CD4-positive, alpha-beta T cell treated with Interleukin-12 subunit alpha and Interleukin-12 subunit beta, for 1 hour (primary cell): ENCODE measurements at places on chromosomes 6 and 20.

GRCh38 chr6:72841195-72841594 lies 219.3 kb downstream of the KCNQ5 start:
- DNase-seq = no peak

DNA sequence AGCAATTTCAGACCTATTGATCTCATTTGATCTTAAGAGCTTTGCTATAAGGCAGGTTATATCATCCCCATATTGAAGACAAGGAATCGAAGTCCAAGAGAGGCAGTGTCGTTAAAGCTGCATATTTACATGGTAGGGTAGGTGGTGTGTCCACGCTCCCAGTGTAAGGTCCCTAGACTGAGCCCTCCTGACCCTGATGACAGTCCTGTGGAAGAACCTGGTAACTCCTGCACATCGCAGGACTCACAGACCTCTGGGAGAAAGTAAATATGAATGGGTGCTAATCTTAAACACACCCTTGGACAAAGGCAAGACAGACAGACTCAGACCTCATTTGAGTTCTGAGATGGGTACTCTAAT lies 602 bp upstream of the HLA-DPB1 start:
- DNase-seq = no peak

DNA sequence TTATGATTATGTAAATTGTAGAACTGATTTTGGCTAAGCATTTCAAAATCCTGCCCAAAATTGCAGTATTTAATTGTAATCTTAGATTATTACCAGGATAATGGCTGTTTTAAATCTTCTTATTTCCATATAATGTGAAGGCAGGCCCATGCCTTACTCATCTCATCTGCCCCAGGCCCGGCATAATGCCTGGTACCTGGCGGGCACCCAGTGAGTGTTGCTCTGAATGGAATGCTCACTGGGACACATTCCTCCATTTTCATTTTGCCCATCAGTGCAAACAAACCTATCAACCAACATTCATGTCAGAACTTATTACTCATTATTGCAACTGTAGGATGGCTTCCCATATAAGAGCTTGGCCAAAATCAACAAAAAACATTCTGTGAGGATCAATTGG lies 22.8 kb downstream of the SAMD5 start:
- DNase-seq = no peak

- DNase-seq = peak; percentile 68
These were observed 20.2 kb downstream of the LEMD2 start for GRCh38 chr6:33768644-33769120.

DNA sequence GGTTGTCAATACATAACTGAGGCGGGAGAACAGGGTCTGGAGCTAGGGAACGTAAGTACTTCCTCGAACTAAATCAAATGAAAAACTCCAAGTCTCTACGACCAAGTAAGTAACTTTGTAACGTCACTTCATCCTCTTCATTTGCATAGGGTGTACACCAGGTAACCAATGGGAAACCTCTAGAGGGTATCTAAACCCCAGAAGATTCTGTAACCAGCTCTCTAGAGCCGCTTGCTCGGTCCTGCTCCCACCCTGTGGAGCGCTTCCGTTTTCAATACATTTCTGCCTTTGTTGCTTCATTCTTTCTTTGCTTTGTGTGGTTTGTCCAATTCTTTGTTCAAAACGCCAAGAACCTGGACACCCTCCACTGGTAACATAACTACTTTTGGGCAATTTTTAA lies 133.5 kb upstream of the TMEM170B start:
- DNase-seq = no peak

DNA sequence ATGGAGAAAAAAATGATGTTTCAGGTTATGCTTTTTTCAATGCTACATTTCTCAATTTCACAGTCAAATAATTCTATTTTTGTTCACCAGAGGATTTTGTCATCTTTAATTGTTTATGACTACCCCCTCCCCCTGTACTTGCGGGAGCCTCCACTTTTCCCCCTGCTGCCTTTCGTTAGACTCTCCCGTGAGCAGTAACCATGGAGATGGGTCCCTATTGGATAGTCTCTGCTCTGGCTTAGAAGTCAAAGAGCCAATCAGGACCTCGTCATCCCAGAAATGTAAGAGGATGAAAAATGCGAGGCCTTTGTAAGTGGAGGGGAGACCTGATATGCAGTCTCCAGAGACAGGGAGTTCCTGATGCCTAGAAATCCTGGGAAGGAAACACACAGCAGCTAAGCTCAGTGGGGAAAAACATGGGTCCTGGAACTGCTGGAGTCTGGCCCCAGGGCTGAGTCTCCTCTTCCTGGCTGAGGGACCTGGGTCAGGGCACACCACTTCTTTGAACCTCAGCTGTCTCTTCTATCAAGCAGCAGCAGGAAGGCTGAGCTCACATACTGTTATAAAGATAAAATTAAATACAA lies 298.7 kb downstream of the TSHZ2 start:
- no peak for DNase-seq

DNA sequence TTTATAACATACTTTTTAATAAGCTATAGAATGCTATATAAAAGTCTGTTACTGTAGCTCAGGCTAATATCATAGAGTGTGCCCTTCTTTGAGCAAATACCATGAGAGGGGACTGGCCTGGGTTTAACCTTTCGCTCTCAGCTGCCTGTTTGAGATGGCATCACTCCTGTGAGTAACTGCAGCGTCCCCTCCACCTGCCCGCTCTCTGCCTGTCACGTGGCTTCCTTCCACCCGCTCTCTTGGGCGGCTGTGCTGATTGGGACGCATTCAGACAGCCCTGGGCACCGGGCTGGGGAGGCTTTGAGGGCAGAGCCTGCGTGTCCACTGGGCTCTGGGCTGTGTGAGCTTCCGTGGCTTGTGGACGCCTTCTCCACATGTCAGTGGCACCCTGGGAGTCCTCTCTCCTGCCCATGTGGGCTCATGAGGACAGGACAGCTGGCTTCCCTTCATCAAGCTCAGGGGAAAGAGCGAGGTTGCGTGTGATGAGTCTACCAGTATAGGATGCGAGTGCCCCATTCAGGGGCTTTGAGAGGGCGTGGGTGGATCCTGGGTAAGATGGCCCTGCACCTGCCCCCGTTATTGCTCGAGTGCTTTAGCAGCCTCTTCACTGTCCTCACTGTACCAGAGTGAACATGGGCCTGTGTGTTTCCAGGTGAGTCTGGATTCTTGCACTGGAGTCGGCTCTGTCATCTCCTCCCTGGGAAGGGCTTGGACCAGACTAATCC lies 10.7 kb upstream of the C20orf204 start:
- DNase-seq = no peak

DNA sequence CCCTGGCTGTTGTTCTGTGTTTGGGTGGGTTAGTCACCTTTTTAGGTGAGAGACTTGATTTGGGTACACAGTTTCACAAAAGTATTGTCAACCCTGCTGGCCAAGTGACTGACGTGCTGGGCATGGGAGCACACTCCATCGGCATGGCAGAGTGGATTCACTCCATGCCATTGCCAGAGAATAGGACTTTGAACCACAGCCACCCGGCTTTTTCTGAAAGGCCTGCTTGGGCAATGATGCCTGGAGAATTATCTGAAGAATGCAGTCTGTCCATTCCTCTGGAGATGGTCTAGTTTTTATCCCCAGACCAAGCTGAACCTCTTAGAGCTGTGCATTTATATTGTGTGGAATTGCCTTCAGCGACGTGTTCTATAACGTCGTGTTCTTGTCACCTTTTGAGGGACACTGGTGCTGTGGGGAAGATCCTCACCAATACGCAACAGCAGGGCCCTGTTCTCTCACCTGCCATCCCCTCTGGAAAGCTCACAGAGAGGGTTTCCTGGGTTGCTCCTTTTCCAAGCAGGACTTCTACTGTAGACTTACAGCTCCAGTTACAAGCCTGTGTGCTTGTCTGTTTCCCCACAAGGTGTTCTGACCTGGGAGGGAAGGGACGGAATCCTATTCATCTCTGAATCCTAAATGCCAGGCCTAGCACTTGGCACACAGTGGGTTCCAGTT lies 183.4 kb upstream of the AKAP12 start:
- no peak for DNase-seq

- no peak for DNase-seq
These were observed 131.7 kb upstream of the PHACTR1 start for GRCh38 chr6:12584631-12585405.

- DNase-seq = peak; percentile 26
These were observed 5.0 kb downstream of the VSX1 start for GRCh38 chr20:25076731-25077609.

DNA sequence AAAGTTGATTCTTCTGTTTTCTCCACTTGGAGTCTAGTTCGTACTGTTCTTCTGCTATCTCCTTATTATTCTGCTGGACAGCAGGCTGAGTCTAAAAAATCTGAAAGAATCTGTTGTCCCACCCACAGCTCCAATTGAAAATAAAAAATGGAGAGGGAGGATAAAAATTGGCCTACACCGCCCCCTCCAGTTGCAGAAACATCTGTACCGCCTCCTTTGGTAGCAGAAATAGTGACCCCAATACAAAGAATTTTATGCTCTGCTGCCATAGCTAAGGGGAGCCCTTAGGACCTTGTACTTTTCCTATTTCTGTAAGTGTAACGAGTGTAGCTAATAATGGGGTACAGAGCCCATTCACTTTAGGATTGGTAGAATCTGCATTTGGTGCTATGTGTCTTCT lies 4.9 kb upstream of the FKBP1A start:
- DNase-seq = no peak

DNA sequence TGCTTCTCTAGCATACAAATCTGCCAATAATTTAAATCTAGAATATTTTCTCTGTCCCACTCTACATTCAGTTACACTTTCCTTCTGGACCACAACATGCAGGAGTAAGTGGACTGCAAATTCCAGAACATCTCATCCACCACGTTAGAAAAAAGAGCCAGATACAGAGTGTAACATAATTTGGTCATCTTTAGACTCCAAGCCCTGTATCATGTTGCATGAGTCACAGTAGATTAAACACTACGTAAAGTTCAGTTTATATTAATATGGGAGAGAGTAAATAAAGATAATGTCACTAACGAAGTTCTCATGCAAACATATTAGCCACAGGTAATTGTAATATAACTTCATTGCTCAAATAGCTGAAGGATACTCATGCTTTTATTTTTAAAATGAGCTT lies 327.0 kb downstream of the C6orf118 start:
- DNase-seq = no peak

DNA sequence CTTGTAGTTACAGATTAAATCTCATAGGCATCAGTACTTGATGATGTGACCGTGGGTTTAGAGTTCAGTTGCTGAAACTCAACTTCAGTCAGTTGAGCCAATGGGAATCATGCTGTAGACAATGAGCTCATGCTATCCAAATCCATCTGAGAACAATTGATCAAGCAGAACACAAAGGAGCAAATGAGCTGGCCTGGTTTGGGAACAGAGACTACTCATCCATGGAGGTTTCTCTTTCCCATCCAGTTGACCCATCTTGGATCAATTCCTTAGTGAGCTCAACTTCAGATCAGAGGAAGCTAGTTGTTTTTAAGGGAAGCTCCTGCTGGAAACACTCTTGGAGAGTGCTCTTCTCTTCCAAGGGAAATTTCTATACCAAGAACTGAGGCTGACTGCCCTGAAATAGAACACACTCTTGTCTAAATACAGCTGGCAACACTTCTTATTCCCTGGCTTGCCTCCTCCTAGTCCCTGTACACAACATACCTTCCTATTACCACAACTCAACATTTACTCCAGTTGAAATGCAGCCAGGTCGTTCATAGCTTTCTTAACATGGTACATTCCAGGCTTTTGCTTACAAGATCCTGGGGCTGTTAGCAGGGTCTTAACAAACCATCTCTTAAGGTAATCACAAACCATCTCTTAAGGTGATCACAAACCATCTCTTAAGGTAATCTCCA lies 203.9 kb upstream of the PRDM1 start:
- DNase-seq = no peak

- no peak for DNase-seq
These were observed 5.7 kb downstream of the C20orf204 start for GRCh38 chr20:64041781-64042053.

GRCh38 chr6:158879180-158879579 lies 60.0 kb upstream of the EZR start:
- DNase-seq = no peak

- no peak for DNase-seq
These were observed at the start of gene SERAC1 for GRCh38 chr6:158168040-158168289. SERAC1 (minus strand) TSS chr6:158168262; CDS start chr6:158158363, 9,899 bp downstream.

GRCh38 chr6:170436209-170436809 lies 116.8 kb downstream of the PSMB1 start:
- no peak for DNase-seq

DNA sequence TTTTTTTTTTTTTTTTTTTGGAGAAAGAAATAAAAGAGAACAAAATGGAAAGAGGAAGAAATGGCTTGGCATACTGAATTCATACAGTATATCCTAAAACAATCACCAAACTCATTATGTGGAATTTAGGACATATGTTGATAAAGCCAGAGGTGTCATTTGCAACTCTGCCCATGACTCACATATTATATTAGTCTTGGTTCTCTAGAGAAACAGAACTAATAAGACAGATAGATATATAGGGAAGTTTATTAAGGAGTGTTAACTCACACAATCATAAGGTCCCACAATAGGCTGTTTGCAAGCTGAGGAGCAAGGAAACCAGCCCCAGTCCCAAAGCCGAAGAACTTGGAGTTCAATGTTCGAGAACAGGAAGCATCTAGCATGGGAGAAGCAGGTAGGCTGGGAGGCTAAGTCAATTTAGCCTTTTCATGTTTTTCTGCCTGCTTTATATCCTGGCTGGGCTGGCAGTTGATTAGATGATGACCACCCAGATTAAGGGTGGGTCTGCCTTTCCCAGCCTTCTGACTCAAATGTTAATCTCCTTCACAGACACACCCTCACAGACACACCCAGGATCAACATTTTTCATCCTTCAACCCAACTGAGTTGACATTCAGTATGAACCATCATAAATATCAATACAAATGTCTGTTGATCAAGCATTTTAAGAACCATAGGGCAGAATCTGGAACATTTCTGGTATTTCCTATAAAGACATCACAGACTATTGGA lies 102.3 kb downstream of the UBE3D start:
- no peak for DNase-seq

DNA sequence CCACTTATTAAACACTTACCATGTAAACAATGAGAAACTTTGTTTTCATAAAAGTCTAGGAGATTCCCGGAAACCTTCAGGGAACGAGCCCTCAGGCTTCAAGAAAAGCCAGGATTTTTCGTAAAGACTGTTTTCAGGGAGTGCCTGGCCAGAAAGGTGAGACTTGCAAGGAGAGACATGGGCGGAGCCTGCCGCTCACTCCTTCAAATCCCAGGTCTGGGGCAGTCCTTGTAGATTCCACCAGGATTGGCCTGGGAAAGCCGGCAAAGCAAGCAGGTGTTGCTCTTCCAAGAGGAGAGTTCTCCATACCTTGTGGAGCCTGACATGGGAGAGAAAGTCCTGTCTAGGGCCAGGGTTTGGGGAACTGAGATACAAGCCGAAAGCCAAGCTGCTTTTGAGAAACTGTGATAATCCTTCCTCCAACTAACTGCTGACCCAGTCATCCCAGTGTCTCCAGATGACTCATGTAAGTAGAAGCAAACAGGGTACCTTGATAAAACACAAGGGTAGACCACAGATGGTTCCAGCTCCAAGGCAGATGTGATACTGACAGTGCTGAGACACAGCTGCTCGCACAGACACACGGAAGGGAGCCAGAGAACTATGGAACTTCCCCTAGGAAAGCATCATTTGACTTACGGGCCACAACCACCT lies 69.4 kb upstream of the NAA20 start:
- no peak for DNase-seq
